ENCODE measurements at places on chromosomes 16 and 17.

DNA sequence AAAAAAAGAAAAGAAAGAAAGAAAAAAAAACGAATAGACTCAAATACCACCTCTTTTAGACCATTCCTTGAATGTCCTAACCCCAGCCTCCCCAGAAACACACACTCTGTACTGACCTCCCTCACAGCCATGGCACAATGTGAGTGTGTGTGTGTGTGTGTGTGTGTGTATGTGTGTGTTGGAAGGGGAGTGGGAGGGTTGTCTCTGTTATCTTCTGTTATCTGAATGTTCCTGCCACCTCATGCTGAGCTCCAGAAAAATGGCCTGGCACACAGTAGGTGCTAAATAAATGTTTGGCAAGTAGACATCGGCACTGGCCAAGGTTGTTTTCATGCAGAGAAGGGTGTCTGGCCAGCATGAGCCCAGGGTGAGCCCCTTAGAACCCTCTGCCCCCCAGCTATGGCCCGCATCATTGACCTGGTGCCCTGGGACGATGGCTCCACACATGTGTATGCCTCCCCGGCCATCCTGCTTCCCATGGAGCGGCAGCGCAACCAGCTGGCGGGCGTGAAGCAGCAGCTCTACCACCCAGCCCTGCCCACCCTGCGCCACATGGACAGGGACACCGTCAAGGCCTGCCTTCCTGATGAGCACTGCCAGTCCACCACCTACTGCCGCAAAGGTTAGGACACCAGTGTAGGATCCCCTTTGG lies 6.6 kb upstream of the CNGB1 start:
- DNase-seq = no peak

DNA sequence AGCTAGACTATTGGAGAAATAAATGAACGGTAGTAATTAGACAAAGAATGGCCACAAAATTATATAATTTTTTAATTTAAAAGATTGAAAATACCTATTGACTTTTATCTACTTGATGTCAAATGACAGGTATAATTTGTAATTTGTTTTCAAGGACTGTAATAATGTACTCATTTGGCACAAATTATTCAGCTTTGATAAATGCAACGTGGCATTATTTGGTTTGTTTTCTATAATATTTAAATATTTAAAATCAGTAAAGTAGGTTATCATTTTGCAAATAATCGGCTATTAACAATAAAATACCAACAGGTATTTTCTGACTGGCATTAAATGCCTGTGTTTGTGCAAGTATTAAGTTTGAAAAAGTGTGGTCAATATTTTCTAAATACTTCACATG lies 60.6 kb downstream of the CDH11 start:
- DNase-seq = no peak

GRCh38 chr16:70706948-70707465 lies 21.2 kb upstream of the MTSS2 start:
- DNase-seq = peak; percentile 89

- DNase-seq = no peak
Observed at GRCh38 chr17:40371261-40371929, 6.9 kb upstream of the GJD3 start.

GRCh38 chr16:75256059-75256571 lies 4.7 kb upstream of the BCAR1 start:
- DNase-seq = no peak

DNA sequence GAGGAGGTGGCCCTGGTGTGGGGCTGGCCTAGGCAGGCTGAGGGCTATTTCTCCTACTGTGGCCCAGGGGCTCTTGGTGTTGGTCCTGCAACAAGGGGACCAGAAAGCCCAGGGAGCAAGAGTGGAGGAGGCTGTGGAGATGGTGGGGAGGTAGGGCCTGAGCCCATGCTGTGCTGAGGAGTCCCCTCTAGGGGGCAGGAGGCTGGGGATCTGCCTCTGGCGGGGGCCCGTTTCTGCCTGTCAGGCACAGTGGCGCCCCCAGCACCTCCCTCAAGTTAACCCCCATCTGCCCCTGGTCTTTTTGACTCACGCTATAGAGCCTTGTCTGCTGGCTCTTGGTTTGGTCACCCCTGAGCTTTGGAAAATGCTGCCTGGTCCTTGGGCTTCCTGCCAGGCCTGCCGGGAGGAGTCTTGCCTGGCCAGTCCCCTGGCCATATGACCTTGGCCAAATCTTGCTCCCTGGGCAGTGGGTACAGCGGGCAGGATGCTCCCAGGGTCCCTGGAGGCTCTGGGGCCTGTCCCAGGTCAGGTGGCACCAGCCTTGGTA lies 5.9 kb downstream of the BAIAP2 start:
- no peak for DNase-seq

GRCh38 chr16:22888791-22889190 lies 74.8 kb downstream of the HS3ST2 start:
- DNase-seq = no peak

GRCh38 chr17:66531851-66532295 lies 229.5 kb downstream of the PRKCA start:
- DNase-seq = no peak

DNA sequence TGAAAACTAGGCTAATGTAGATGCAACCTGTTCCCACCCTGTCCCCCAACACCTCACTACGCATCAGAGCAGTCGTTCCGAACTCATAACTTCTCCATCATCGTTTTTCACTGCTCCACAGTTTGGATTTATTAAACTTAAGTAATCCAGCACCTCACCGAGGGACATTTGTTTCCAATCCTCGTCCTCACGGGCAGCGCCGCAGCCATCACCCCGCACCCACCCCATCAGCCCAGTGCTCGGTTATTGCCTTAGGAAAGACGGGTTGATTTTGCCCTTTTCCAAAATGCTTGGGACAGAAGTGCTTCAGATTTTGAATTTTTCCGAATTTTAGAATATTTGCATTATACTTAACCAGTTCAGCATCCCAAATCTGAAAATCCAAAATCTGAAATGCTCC lies 71.0 kb upstream of the DOC2B start:
- DNase-seq = no peak

DNA sequence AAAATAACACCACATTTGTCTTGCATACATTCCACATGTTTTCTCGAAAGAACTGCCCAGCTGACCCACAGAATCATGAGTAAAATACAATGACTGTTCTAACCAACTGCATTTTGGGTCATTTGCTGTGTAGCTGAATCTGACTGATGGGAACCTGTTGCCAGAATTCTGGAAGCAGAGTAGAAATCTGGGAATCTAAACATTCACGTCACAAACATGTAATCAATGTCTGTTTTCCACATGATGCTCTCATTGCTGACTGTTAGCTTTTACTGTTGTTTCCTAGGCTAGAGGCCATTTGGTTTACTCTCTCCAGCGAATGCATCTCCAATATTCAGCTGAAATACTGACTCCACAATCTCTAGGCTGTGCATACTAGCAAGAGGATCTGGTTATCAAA lies 710.1 kb downstream of the KCNJ2 start:
- no peak for DNase-seq

DNA sequence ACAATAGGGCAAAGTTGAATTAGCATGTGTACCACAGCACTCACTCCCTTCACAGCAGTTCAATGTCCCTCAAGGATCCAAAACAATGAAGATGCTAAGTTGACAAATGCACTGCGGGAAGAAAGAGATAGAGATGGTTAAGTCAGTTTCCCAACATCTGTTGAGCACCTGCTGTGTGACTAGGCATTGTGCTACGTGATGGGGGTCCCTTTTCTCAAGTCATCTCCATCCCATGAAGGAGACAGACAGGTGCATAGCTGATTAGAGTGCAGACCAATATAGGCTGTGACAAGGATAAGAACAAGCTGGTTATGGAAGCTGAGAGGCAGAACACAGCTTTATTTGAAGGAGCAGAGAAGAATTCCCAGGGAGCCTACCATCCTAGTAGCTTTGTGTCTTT lies 114.2 kb downstream of the HAPSTR1 start:
- no peak for DNase-seq

- DNase-seq = no peak
Observed at GRCh38 chr17:83100853-83101391, 21.5 kb downstream of the METRNL start.

DNA sequence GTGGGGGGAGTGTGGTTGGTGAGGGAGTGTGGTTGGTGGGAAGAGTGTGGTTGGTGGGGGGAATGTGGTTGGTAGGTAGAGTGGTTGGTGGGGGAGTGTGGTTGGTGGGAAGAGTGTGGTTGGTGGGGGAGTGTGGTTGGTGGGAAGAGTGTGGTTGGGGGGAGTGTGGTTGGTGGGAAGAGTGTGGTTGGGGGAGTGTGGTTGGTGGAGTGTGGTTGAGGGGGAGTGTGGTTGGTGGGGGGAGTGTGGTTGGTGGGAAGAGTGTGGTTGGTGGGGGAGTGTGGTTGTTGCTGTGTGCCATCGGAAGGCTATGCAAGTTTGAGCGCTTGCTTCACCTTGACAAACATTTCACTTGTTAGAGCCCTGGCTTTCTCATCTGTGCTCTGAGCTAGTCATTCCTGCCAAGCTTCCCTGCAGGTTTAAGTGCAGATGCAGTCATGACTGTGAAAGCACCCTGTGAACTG lies 20.1 kb downstream of the MINK1 start:
- DNase-seq = no peak

GRCh38 chr16:20310421-20311395 lies 16.6 kb downstream of the GP2 start:
- DNase-seq = no peak

- DNase-seq = no peak
Observed at GRCh38 chr17:31105991-31106390, 11.2 kb downstream of the NF1 start.

GRCh38 chr17:15309793-15310192 lies 31.6 kb downstream of the TEKT3 start:
- DNase-seq = no peak

DNA sequence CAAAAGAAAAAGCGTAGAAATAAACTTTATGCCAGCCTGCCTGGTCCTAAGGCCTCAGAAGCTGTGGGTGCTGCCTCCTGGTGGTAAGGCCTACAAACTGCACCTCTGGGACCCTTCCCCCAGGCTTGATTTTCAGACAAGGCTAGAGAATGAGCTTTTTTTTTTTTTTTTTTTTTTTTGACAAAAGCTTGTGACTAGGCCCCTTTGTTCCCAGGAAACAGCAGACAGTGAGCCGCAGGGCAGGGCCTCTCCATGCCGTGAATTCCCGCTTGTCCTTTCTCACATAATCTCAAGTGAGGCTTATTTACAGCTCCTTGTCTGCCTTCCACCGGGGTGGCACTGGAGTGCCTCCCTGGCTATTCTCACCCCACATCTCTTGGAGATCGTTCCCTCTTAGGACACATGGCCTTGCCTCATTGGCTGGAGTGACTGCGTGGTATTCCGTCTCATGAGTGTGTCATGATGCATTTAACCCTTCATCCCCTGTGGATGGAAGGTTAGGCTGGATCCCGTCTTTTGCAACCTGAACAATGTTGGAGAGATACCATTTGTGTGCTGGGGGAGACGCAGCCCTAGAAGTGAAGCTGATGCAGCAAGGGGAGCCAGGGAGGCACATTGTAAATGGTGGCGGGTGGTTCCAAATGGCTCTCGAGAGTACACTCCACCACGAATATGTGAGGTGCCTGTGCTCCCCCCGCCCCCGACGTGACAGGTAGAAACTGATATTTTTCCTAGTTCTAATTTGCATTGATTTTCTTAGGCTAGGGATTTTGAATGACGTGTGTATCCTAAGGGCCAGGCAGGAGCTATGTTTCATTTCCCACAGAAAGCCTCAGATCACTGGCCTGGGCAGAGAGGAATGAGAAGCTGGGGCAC lies 49.6 kb downstream of the USP22 start:
- DNase-seq = peak; percentile 67

DNA sequence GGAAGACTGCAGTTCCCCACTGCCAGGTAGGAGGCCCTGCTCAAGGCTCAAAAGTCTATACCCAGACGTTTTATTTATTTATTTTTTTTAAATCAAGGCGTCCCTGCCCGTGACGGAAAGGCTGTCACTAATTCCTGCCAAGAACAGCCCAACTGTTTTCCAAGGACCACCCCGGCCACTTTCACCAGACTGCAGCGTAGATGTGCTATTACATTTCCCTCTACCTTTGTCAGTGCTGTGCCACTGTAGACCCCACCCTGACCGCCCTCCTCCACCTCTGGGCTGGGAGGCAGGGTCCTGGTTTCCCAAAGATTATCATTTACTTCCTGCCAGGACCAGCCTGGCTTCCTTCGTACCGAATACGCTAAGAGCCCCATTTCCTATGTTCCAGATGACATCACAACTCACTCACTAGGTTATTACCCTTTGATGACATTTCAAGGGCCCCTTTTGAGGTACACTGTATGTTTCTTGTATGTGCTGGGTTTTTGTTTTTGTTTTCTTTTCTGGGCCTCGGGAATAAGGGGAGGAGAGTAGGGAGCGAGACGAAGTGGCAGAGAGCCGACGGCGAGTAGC lies 6.3 kb upstream of the RNF227 start:
- no peak for DNase-seq

DNA sequence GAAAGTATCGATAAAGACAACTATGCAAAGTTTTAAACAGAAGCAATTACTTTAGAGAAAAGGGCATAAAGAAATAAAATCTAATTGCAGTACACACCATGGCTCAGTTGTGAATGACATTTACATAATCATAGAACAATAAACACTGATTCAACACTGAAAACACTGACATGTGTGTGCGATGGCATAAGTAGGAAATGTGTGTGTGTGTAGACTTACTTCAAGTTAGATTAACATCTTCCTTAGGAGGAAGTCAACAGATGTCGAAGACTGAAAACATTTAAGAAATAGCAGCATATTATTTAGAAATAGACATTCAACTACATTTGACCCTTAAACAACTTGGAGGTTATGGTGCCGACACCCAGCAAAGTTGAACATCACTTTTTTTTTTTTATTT lies 172.4 kb downstream of the STX8 start:
- DNase-seq = no peak

GRCh38 chr16:89152831-89153700 lies 18.5 kb upstream of the CDH15 start:
- DNase-seq = no peak

DNA sequence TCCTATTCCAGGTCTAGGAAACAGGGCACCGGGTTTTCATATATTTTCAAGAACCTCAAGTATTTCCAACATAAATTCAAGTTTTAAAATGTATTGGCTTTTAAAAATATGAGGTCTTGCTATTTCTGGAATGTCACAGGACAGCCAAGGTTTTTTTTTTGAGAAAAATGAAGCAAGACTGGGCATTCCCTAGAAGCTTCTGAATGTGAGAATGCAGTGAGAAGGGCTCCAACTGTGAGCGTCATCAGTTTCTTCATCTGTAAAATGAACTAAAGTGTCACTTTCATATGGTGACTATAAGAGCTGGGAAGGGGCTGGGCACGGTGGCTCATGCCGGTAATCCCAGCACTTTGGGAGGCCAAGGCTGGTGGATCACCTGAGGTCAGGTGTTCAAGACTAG lies 455.8 kb upstream of the MAF start:
- DNase-seq = no peak

- peak; percentile 8 for DNase-seq
Observed at GRCh38 chr17:41666237-41666641, 22.4 kb upstream of the EIF1 start.

DNA sequence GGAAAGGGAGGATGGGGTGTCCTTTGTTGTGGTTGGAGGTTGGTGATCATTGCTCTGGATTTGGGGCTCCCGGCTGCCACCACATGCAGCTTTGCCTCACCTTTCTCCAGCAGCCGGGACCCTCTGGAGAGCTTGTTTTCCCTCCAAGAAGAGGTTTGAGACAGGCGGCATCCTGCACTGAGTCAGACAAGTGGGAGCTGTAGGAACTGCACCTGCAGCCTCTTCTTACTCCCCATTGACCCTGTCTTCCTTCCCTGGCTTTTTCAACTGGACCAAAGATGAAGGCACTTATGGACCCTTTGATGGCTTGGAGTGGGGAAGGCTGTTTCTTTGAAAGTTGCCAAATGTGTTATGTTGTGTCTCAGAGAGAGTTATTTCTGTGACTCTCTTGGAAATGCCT lies 16.6 kb downstream of the KCTD2 start:
- DNase-seq = no peak
